DMS79 treated with DMSO at 0.1 percent for 48 hours (cell line): ENCODE measurements at places on chromosomes 3 and 15.

DNA sequence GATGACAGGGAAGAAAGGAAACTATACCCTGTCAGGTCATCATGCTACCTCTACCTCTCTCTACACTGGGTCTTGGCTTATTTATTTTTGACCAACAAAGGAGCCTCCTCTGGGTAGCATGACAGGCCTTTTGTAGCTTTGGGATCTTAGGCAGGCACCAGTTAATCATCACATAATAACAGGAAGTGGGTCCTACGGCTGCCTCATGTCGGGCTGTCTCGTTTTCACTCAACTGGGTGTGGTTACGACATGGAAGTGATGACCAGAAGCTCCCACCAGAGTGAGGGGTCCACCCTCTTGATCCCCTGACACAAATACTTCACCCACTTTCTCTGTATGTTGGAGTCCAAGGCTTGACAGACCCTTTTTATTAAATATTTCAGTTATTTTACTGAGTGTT is 105.3 kb downstream of the CD47 start:
- DNase-seq, result no peak

DNA sequence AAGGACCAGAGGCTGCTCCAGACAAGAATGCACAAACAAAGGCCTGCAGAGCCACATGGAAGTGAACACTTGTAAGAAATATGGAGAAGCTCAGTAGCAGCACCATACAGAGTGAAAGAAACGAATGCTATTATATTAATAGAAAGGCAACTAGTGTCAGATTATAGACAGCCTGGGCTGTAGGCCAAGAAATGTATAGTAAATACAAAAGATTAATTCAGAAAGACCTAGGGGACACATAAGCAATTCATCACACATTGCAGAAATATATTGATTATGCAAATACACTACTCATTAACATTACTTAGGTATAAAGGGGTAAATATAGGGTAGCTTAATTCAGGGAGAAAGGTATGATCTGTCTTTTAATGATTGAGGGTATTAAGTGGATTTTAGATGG is 69.5 kb upstream of the GUCA1C start:
- no peak for DNase-seq

DNA sequence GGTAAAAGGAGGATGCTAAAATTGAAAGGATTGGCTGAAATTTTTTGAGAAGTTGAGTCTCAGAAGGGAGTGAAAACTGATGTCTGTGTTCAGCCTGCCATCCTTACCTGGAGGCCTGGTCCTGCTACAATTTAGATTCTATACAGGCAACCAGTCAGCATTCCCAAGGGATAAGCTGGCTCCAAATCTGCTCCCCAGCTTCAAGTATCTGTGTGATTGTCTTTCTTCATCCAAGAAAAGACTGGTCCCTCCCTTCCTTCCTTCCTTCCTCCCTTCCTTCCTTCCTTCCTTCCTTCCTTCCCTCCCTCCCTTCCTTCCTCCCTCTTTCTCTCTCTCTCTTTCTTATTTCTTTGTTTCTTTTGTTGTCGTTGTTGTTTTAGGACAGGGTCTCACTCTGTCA is 24.7 kb upstream of the UMPS start:
- DNase-seq, result no peak

GRCh38 chr15:82999905-83000671 is 11.4 kb downstream of the C15orf40 start:
- DNase-seq, result peak; percentile 13

GRCh38 chr15:90955624-90956273 is 1.1 kb downstream of the RCCD1 start:
- DNase-seq, result no peak

DNA sequence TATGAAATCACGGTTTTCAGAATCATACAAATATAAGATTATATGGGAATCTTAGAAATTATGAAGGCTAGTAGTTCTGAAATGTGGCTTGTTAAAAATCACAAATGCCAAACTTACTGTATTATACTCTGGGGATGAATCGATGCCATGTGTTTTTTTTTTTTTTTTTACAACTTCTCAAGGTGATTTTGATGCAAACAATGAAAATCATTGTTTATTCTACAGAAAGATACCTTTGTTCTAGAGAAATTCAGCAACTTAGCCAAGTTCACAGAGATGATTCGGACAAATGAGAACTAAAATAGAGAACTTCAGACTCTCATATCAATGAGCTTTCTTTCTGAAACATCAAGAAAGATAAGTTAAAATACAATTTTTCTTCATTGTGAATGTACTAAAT is 92.0 kb downstream of the ZPLD1 start:
- DNase-seq, result no peak

DNA sequence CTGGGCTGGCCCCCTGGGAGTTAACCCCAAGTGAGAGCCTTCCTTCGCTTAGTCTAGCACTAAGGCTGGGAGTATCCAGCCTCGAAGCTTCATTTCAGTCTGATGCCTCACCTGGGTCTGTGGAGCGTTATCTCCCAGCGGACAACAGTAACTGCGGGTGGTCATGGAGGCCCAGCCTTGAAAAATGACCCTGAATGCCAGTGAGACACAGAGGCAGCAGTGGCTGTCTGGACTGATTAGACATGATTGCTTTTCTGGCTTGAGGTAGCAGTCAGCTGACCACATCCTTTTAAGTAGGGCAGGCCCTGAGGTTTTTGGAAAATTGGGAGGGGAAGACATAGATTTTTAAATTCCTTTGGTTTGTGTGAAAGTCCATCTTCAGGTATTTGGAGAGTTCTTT is 28.2 kb upstream of the TRIM59 start:
- DNase-seq, result no peak

- no peak for DNase-seq
Measured at GRCh38 chr15:83077491-83078230, 10.6 kb upstream of the BTBD1 start.

- no peak for DNase-seq
Measured at GRCh38 chr3:116139641-116140040, 305.6 kb downstream of the LSAMP start.

DNA sequence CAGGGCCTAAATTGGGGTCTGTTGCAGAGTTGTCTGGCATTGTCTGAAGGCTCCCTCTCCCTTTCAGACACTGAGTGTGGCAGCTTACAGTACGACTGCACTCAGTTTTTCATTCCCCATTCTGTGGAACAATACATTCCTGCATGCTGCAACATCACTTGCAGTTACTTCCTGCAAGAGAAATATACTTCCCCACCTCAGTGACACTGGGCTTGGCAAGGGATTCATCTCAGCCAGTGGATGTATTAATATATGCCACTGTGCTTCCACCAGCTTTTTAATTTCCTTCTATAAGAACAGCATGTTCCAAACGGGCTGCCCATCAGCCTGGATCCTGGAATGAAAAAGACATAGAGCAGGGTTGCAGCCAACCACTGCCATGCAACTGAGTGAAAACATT is 23.1 kb downstream of the B3GALNT1 start:
- DNase-seq, result no peak

DNA sequence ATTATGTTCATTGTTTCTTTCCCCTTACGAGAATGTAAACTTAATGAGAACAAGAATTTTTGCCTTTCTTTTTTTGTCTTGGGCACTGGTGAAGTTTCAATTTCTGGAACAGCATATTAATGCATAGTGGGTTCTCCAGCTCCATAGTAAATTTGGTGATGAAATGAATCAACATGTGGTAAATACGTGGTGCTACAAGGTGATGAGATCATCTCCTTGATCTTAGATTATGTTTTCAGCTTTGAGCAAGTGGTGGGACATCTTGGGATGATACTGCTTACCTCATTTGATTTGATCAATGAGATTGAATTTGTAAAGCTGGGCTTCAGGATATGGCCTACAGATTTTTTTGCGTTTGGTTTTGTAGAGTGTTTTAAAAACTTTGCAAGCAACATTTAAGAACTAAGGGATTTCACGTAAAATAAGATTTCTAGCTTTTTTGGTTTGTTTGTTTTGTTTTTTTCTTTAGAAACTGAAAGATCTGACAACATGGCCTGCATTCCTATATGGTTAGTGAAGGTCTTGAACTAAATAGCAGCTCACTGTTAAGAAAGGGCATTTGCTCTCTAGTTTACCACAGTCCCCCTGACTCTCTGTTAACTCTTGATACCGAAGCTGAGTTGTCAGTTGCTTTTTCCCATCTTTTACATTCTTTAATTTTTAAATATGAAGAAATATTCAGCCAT is 45.6 kb downstream of the FNDC3B start:
- DNase-seq, result no peak

DNA sequence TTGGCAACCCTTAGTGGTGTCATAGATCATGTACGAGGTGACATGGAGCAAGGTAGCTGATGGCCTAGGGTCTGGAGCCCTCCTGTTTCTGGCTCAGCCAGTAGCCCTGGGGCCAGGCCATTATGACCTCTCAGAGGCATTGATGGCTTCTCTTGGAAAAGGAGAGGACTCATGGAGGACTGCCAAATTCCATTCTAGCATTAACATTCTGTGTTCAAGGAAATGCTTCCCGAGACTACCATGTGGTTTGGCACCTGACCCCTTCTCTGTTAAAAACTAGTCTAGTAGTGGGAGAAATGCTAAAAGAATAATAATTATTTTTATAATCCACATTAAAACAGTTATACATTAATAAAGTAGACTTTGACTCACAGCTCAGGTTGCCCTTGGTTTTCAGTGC is 40.2 kb upstream of the ADAMTSL3 start:
- DNase-seq, result no peak

- peak; percentile 28 for DNase-seq
Measured at GRCh38 chr15:66566963-66567531, 1.2 kb upstream of the LCTL start.
